ENCODE measurements at places on chromosomes 11 and 22.
A peak's percentile ranks its signal among the peaks of the same experiment; 100 is the strongest.

DNA sequence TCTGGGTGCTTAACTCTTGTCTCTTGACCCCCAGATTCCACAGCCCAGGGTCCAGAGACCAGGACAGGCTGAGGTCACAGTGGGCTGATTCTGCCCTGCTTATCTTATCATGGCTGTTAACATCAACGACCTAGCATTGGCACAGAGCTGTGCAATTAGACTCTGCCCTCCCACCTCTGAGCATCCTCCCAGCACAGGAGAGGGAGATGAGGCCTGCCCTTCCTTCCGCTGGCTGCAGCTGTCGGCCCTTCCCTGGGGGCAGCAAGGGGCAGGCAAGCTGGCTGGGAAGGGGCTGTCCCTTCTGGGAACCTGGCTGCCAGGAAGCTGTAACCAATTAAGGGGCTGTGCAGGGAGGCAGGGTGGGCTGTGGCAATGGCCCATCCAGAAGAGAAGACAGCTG lies 22.5 kb downstream of the LRRC10B start:
- no peak for DNase-seq

DNA sequence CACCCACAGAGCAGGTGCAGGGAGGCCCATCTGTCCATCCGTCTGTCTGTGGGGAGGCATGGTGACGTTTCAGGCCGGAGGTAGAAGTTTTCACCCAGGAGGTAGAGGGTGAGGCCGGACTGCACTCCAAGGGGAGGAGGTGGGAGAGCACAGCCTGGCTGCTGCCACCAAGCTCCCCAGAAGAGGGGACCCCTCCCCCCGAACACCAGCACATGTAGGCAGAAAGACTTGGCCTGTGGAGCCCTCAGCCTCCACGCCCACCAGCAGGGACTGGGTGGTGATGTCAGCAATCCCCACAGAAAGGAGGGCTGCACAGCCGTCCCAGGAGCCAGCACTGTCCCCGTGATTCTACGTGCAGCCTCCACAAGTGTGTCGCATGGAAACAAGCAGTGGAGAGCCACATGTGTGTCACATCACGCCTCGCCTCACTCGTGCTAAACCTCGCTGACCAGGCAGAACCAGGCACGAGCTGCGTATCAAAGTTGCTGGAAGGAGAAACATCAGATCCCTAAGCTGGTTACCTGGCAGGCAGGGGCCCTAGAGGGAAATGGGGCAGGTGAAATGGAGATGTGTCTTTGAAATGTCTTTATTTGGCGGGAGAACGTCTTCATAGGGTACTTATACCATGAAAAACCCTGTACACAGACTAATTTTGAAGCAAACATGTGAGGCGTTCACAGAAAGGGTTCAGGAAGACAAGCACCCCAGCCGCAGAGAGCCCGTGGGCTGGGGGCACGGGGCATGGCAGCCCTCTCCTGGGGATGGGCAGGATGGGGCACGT lies 49.1 kb downstream of the CDKN1C start:
- no peak for DNase-seq

- no peak for DNase-seq
These were observed 135.4 kb downstream of the OSBP2 start for GRCh38 chr22:30829901-30830550.

DNA sequence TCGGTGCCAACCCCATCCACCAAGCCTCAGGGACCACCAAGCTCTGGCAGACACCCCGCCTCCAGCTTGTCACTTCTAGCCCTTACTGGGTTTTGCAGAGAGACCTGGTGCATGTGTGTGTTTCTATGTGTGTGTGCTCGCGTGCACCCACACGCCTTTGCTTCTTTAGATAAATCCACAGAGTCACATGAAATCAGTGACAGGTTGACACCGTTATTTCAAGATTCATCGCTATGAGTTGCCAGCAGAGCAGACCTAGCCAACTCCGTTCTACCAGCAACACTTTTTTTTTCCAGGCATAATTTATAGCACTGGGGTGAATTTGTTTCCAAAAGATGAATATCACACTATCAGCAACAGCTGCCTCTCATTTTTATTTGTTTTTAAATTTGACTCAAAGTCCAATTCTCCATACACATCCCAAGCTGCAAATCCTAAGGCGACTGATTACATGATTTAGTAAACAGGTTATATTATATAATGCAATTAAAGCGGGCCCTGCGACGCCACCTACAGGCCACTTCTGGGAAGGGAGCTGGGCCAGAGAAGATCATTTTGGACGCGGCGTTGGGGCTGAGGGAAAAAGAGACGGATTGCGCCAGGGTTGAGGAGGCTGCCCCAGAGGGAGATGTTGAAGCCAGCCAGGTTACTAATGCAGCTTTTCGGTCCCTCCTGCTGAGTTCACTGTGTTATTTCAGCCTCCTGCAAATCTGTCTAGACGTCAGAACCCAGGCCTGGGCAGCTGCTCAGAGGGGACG lies 150.5 kb downstream of the FEZ1 start:
- peak; percentile 44 for DNase-seq

GRCh38 chr11:61362542-61362875 lies 335 bp downstream of the TMEM138 start:
- DNase-seq = peak; percentile 66

GRCh38 chr22:37184380-37184755 lies 3.7 kb downstream of the C1QTNF6 start:
- DNase-seq = no peak

GRCh38 chr22:20781272-20781990 lies 7.5 kb downstream of the SERPIND1 start:
- DNase-seq = peak; percentile 54

DNA sequence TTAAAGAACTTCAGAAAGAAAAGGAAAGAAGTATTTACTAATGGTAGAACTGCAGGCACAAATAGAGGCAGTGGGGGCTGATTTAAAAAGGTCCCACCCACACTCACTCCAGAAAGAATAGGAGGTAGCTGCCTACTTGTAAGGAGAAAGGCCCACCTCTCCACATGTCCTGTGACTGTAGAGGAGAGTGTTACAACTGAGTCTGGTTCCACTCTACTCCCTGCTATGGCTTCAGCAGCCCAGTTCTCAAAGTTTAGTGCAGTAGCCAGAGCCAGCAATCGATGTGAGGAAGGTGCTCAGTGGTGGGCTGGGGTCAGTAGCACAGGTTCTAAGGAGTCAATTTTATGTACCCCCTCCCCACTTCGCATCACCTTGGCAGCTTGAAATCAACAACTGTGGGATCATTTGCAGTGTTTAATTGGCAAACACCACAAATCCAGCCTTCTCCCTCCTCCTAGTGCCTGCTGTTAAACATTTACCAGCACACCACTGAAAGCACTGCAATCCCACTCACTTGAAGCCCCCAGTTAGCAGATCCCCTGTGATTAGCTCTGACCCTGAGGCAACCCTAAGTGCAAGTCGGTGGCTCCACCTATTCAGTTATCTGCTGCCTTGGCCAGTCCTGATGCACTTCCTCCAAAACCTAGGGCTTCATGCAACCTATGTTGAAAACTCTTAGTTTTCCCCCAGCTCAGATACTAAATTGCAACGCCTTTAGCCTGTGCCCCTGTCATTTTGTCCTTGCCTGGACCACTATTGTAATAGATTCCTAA lies 146.6 kb downstream of the BBOX1 start:
- no peak for DNase-seq

Measured in activated CD8-positive, alpha-beta memory T cell treated with anti-CD3 and anti-CD28 coated beads, Interleukin-2, amount 10 ng/mL, durations not matched to agents 7 days and 5 days (primary cell).